ENCODE measurements at places on chromosomes 5 and 9.

- DNase-seq, result no peak
These were observed 20.9 kb upstream of the MAN2A1 start for GRCh38 chr5:109668668-109669422.

- no peak for DNase-seq
These were observed 65.0 kb downstream of the SNCAIP start for GRCh38 chr5:122377026-122377425.

DNA sequence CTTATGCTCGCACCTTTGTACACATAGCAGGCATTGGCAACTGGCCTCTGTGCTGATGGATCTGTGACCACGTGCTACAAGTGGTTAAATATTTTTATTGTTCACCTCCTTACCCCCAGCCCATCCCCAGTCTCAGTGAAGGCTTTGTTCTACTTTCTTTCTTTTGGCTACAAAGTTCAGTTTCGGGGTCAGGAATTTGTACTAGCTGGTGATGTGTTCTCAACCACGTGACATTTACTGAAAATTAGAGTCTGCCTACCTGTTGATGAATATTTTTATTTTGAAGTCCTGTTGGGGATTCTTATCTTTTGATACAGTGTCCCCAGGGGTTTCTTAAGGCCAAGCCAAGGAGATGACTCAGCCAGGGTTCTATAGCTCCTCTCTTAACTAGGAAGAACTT, 47.8 kb downstream of the C9orf57 start:
- no peak for DNase-seq

- DNase-seq, result no peak
These were observed 89.5 kb downstream of the TSSK1B start for GRCh38 chr5:113344973-113345940.

- no peak for DNase-seq
These were observed 2.7 kb downstream of the NDST1 start for GRCh38 chr5:150510460-150511263.

GRCh38 chr5:137754961-137755762, 999 bp upstream of the HNRNPA0 start:
- no peak for DNase-seq

DNA sequence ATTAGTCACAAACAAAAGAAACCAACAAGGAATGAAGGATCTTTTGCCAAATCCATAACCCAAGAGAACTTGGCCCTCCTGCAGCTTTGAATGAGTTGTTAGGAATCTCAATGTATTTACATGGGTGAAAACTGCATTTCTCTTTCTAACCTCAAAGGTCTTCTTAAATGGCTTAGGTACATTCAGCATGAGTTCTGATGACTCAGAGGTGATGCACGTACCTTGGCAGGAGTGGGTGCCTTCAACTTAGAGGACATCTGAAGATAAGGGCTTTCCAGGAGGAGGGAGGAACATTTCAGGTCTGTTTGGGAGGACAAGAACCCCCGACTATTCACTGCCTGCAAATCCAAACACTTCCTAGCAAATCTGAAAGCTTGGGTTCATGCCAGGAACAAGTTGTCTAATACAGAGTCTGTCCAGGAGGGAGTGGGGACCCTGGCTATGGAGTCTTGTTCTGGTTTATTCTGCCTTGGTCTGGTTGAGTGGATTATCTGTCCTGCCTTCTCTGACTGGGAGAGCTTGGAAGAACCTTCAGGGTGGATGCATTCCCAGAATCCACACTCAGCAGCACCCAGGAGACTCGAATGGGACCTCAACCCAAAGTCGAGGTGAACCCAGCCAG, 65.7 kb downstream of the IRX2 start:
- DNase-seq, result no peak
